ENCODE measurements at places on chromosomes 6 and 20.
A peak's percentile ranks its signal among the peaks of the same experiment; 100 is the strongest.

- no peak for DNase-seq
These were observed 60.4 kb upstream of the AKAP12 start for GRCh38 chr6:151179321-151179720.

GRCh38 chr6:130882370-130882769, 55.2 kb downstream of the SMLR1 start:
- no peak for DNase-seq

GRCh38 chr6:143205991-143206390, 145.3 kb downstream of the AIG1 start:
- no peak for DNase-seq

- peak; percentile 44 for DNase-seq
These were observed 20.5 kb downstream of the PTK7 start for GRCh38 chr6:43096451-43097097.

- no peak for DNase-seq
These were observed 186.3 kb downstream of the OGFRL1 start for GRCh38 chr6:71474942-71475341.

DNA sequence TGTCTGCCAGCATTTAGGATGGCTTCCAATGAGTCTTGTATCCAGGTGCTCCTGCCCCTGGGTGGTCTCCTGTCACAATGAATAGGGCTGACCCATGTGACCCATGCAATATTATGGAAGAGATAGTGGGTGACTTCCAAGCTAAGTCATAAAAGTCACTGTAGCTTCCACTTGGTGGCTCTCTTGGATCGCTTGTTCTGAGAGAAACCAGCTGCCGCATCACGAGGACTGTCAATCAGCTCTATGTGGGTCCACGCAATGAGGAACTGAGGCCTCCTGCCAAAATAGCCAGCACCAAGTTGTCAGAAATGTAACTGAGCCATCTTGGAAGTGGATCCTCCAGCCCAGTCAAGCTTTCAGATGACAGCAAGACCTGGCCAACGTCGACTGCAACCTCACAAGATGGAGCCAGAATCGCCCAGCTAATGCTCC, 14.9 kb upstream of the MATN4 start:
- DNase-seq, result no peak

DNA sequence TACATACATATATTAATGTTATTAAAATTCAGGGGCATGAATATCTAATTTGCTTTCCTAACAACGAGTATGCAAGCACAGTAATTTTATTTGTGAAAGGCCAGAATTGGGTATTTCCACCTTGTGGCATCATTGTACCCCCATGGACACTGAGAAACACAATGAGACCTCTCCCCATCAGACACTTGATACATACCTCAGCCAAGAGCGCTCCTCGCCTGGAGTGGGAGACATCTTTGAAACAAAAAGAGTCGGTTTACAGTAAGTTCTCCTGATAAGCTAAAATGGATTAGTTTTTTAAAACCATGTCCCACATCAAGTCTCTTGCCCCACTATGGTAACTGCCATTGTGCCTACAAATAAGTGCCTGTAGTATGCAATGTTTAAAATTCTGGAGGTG, 2.1 kb downstream of the CNR1 start:
- DNase-seq, result no peak

All from spleen (tissue), 13 donors.